Testis (tissue), 5 donors: ENCODE measurements at places on chromosomes 7 and 10.
A peak's percentile ranks its signal among the peaks of the same experiment; 100 is the strongest.

GRCh38 chr7:42694894-42695507 is 216.9 kb downstream of the C7orf25 start:
- peaks cover 3% of the 10 kb centered on the region for H3K4me1 ChIP-seq
- DNase-seq, result no peak
- no peaks in the 10 kb centered on the region for H3K27me3 ChIP-seq

DNA sequence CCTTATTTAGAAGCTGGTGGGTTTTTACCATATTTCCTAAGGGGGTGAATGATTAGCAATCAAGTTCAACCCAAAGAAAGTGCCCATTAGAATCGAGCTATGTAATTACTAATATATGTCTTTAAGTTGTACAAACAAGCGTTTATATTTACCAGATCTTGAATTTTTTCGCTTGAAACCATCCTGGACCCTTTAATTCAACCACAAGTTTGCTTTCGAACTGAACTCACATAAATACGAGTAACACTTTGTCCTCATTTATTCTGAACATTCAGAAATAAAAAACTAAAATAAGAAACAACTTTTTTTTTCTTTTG is 1.5 kb downstream of the SRI start:
- no peaks in the 10 kb centered on the region for H3K36me3 ChIP-seq
- no peaks in the 10 kb centered on the region for H3K27me3 ChIP-seq
- DNase-seq, result no peak
- H3K4me3 ChIP-seq, result peak overlapping the region; percentile 86
- H3K27ac ChIP-seq, result no peak overlapping the region
- H3K4me1 ChIP-seq, result peaks cover 4% of the 10 kb centered on the region

DNA sequence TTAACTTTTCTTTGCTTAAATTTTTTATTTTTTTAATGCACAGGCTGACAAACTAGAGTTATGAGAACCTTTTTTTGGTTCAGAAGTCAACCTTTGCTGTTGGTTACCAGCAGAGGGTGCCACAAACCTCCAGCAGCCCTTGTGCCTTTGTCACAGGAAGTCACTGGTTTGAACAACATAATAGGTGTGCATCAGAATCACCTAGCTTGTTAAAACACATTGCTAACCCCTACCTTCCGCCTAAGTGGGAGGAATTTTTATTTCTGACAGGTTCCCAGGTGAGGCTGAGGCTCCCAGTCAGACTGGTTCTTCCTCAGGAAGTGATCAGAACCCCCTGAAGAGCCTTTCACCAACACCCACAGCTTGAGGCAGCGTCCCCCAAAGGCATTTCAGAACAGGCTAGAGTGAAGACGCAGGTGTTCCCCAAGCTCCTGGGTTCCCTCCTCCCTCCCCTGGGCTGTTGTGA is 22.6 kb upstream of the VDAC2 start:
- no peak overlapping the region for H3K4me3 ChIP-seq
- DNase-seq, result peak; percentile 48
- H3K36me3 ChIP-seq, result no peaks in the 10 kb centered on the region
- no peak overlapping the region for H3K27ac ChIP-seq
- no peaks in the 10 kb centered on the region for H3K27me3 ChIP-seq

DNA sequence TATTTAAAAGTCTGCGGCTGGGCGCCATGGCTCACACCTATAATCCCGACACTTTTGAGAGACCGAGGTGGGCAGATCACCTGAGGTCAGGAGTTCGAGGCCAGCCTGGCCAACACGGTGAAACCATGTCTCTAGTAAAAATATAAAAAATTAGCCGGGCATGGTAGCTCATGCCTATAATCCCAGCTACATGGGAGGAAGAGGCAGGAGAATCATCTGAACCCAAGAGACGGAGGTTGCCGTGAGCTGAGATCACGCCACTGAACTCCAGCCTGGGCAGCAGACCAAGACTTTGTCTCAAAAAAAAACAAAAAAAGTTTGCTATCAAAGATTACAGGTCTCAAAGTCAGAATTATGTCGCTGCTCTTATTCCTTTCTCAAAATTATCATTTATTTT is 55.5 kb downstream of the HIBADH start:
- DNase-seq, result no peak
- H3K27ac ChIP-seq, result no peak overlapping the region
- no peaks in the 10 kb centered on the region for H3K36me3 ChIP-seq

- H3K27ac ChIP-seq, result no peak overlapping the region
- H3K27me3 ChIP-seq, result no peaks in the 10 kb centered on the region
- H3K4me1 ChIP-seq, result no peaks in the 10 kb centered on the region
- DNase-seq, result no peak
- no peaks in the 10 kb centered on the region for H3K36me3 ChIP-seq
Observed at GRCh38 chr10:120077707-120078492, 185.4 kb downstream of the SEC23IP start.
